Aorta (tissue), 5 donors: ENCODE measurements at places on chromosomes 6 and 20. TPM values are rescaled to one million over a fixed set of nuclear protein-coding genes. Genes with fewer than 3 reads are reported as not detected.
A peak's percentile ranks its signal among the peaks of the same experiment; 100 is the strongest.

GRCh38 chr20:50295345-50295744 lies 104.7 kb downstream of the CEBPB start:
- H3K4me1 ChIP-seq: no peaks in the 10 kb centered on the region
- no peaks in the 10 kb centered on the region for H3K27me3 ChIP-seq
- no peak overlapping the region for H3K27ac ChIP-seq

Gene PFDN6
- 23.7 TPM for total RNA-seq

DNA sequence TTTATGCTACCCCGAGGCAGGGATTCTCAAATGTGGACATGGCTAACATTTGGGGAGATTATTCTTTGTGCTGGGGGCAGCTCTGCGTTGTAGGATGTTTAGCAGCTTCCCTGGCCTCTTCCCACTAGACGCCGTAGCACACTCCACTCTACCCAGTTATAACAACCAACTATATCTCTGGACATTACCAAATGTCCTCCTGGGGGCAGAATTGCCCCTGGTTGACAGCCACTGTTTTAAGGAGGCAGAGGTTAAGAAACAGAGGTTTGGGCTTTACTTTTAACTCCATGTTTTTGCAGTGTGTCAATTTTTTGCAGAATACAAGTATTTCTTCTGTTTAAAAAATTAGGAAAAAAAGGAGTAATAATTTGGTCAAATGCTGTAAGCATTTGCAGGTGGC lies 56.2 kb upstream of the BMP6 start:
- no peaks in the 10 kb centered on the region for H3K27me3 ChIP-seq
- no peaks in the 10 kb centered on the region for H3K4me1 ChIP-seq

Gene CDH4
- 0.10 TPM for total RNA-seq

GRCh38 chr20:15740046-15740775 lies 833.0 kb downstream of the KIF16B start:
- H3K36me3 ChIP-seq: no peaks in the 10 kb centered on the region
- no peaks in the 10 kb centered on the region for H3K27me3 ChIP-seq
- no peak overlapping the region for H3K27ac ChIP-seq
- no peaks in the 10 kb centered on the region for H3K4me1 ChIP-seq
- no peak overlapping the region for H3K4me3 ChIP-seq

DNA sequence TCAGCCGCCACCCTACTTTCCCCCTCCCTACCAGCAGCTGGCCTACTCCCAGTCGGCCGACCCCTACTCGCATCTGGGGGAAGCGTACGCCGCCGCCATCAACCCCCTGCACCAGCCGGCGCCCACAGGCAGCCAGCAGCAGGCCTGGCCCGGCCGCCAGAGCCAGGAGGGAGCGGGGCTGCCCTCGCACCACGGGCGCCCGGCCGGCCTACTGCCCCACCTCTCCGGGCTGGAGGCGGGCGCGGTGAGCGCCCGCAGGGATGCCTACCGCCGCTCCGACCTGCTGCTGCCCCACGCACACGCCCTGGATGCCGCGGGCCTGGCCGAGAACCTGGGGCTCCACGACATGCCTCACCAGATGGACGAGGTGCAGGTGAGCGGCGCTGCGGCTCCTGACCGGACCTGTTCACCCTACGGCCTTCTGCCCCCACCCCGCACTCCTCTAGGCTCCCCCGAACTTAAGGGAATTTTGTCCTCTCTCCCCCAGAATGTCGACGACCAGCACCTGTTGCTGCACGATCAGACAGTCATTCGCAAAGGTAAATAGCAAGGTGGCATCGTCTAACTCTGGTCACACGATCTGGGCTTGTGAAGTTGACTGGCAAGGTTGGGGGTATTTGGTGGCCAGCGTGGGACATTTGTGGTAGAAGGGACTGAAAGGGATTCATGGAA lies 2.3 kb downstream of the TFAP2C start:
- no peaks in the 10 kb centered on the region for H3K36me3 ChIP-seq
- no peaks in the 10 kb centered on the region for H3K4me1 ChIP-seq
- no peaks in the 10 kb centered on the region for H3K27me3 ChIP-seq
- no peak overlapping the region for H3K27ac ChIP-seq
- H3K4me3 ChIP-seq: no peak overlapping the region
- DNase-seq: no peak

Gene HLA-DRB5
- 91.1 TPM for total RNA-seq

Gene RFX6
- total RNA-seq: not detected

DNA sequence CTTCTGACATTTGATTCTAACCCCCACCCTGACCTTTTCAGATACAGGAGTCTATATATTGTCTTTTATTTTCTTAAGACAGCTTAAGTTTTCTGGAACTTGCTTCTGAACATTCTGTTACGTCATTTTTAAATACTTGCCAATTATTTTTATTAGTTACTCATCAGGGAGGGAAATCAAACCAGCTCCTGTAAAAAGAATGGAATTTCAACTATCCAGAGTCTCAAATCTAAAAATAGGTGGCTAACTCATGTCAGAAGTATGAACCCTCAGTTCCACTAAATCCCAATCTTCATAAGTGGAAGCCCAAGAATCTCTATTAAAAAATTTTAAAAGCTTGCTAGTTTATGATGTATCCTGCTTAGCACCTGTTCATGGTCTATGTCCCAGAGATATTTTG lies 900.0 kb downstream of the KIF16B start:
- no peaks in the 10 kb centered on the region for H3K4me1 ChIP-seq
- no peaks in the 10 kb centered on the region for H3K27me3 ChIP-seq
- no peak for DNase-seq
- H3K27ac ChIP-seq: peak overlapping the region; percentile 45
- no peaks in the 10 kb centered on the region for H3K36me3 ChIP-seq

GRCh38 chr6:12483712-12484111 lies 193.6 kb downstream of the EDN1 start:
- DNase-seq: no peak
- H3K27me3 ChIP-seq: no peaks in the 10 kb centered on the region

DNA sequence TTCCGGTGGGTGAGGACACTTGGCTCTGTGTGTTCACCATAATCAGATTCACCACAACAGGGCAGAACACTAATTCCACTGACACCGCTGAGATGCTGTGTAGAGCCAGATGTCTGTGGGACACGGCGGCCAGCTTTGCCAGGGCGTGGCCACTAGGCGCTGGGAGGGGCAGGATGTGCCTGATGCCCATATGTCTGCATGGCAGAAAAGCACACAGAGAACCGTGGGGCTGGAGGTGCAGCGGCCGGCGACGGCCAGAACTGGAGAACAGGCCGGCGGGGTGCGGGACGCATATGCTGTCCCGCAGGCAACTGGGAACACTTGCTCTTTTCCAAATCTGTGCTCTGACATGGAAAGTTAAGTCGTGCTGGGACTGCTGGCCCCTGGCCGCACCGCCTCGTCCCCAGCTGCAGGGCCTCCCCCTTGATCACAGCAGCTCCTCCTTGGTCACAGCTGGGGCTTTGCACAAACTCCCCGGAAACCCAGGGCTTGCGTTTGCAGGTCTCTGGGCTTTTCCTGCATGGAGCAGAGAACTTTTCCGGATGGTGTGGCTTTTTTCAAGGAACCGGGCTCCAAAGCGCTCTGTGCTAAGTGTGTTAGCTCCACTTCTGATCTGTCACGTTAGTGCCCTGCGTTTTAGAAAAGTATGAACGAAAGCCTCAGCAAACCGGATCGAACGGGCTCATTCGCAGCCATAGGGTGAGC lies 31.1 kb downstream of the NTSR1 start:
- H3K4me3 ChIP-seq: no peak overlapping the region
- peak; percentile 72 for DNase-seq
- H3K36me3 ChIP-seq: no peaks in the 10 kb centered on the region
- no peaks in the 10 kb centered on the region for H3K27me3 ChIP-seq

Gene CST5
- total RNA-seq: not detected

DNA sequence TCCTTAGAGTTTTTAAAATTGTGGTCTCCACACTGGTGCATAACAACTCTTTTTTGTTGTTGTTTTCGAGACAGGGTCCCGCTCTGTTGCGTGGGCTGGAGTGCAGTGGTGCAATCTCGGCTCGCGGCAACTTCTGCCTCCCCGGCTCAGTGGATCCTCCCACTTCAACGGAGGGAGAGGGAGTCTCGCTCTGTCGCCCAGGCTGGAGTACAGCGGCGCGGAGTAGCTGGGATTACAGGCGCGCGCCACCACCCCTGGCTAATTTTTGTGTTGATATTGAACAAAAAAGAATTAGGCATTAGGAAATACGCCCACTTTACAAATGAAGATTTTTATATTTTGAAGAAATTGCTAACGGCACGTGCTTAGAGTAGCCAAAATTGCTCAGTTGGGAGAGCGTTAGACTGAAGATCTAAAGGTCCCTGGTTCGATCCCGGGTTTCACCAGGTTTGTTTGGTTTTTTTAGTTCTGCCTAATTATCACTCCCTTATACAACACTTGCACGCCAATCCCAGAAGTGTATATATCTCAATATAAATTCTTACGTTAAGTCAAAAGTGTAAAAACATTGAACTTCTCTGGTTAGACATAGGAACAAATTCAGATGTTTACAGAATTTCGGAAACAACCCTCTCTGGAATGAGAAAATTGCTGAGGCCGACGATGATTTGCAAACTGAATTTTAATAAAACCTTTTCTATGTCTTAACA lies 159.6 kb downstream of the TRIM27 start:
- H3K36me3 ChIP-seq: no peaks in the 10 kb centered on the region
- no peak overlapping the region for H3K27ac ChIP-seq
- H3K4me3 ChIP-seq: no peak overlapping the region
- no peaks in the 10 kb centered on the region for H3K27me3 ChIP-seq

GRCh38 chr6:105537981-105538578 lies 135.2 kb upstream of the PREP start:
- H3K4me3 ChIP-seq: no peak overlapping the region
- no peaks in the 10 kb centered on the region for H3K27me3 ChIP-seq
- no peaks in the 10 kb centered on the region for H3K4me1 ChIP-seq
- H3K36me3 ChIP-seq: no peaks in the 10 kb centered on the region
- H3K27ac ChIP-seq: no peak overlapping the region

DNA sequence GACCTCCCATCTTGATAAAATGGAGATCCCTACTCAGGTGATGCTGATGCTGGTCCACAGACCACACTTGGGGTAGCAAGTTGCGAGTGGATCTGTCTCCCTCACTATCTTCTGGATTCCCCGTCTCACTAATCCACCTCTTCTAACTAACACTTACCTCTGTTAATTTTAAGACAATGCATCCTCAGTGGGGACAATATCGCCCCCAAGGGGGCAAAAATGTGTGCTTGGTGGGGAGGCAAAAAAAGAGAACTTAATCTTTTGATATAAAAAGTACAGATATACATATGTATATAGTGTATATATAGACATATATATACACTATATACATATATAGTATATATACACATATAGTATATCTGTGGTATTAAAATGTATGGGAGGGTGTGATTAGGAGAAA lies 4.3 kb downstream of the LRFN2 start:
- H3K4me3 ChIP-seq: no peak overlapping the region
- H3K4me1 ChIP-seq: no peaks in the 10 kb centered on the region
- H3K27ac ChIP-seq: no peak overlapping the region
- H3K36me3 ChIP-seq: no peaks in the 10 kb centered on the region
- no peaks in the 10 kb centered on the region for H3K27me3 ChIP-seq

DNA sequence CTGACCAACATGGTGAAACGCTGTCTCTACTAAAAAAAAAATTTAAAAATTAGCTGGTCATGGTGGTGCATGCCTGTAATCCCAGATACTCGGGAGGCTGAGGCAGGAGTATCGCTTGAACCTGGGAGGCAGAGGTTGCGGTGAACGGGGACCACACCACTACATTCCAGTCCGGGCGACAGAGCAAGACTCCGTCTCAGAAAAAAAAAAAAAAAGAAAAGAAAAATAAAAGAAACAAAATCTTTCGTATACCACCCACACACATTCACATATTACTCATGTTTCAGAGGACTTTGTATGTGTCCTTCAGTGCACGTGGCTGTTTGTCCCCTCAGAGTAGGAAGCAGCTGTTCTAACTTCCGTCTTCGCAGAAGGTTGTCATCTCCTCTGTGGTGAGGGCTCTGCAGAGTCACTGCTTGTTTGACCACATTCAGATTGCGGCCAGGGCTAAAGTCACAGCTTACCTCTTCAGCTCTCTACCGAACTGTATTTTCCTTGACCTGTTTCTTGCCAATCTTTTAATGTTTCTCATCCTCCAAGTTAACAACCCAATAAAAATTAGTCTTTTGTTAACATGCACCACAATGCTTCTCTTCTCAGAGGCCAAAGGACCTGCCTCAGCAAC lies 36.6 kb upstream of the HIVEP1 start:
- no peaks in the 10 kb centered on the region for H3K27me3 ChIP-seq
- no peaks in the 10 kb centered on the region for H3K36me3 ChIP-seq
- no peaks in the 10 kb centered on the region for H3K4me1 ChIP-seq

Gene C6orf132
- 3.1 TPM for total RNA-seq

- DNase-seq: no peak
- no peaks in the 10 kb centered on the region for H3K36me3 ChIP-seq
- no peaks in the 10 kb centered on the region for H3K4me1 ChIP-seq
- H3K27me3 ChIP-seq: no peaks in the 10 kb centered on the region
- peak overlapping the region; percentile 38 for H3K4me3 ChIP-seq
- H3K27ac ChIP-seq: peak overlapping the region; percentile 79
Measured at GRCh38 chr6:26217714-26218075, 130.5 kb downstream of the HFE start.

GRCh38 chr20:45044084-45044573 lies 56.8 kb downstream of the KCNS1 start:
- H3K4me3 ChIP-seq: no peak overlapping the region
- no peak overlapping the region for H3K27ac ChIP-seq
- H3K27me3 ChIP-seq: no peaks in the 10 kb centered on the region
- no peak for DNase-seq
- no peaks in the 10 kb centered on the region for H3K36me3 ChIP-seq

DNA sequence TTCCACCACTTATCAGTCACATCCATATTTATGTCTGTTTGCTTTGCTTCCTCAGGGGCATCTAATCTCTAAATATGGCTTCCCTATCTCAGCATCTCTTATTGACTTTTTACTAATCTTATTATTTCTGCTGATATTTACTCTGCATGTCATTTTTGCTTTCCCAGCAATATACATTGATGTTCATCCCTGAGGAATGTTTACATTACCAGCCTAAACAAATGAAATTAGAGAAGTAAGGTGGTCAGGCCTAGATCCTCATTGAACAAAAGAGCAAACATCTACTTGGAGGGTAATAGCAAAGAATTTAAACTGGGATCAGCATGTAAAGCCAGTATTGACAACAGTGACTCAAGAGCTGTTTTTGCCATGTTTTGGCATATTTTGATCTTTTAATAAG lies 546.4 kb downstream of the MMUT start:
- no peaks in the 10 kb centered on the region for H3K36me3 ChIP-seq
- no peak for DNase-seq

Gene RIMS1
- total RNA-seq: 4.8 TPM

- H3K36me3 ChIP-seq: no peaks in the 10 kb centered on the region
- H3K4me3 ChIP-seq: no peak overlapping the region
- DNase-seq: no peak
- no peaks in the 10 kb centered on the region for H3K4me1 ChIP-seq
Measured at GRCh38 chr20:43987531-43987930, 72.9 kb downstream of the TOX2 start.

DNA sequence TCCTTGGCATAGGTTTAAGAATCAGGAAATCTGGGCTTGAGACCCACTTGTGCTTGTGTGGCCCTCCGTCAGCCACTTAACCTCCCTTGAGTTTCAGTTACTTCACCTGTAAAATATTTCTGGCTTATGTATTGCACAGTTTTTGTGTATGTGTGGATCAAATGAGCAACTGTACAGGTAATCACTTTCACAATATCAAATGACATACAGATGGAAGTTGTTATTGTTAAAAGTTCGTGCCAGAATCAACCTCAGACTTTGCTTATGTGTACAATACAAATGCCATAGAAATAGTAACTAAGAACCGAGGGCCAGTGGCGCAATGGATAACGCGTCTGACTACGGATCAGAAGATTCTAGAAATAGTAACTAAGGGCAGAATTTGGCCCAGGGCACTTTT lies 65.6 kb upstream of the KIF13A start:
- H3K4me3 ChIP-seq: no peak overlapping the region
- no peaks in the 10 kb centered on the region for H3K4me1 ChIP-seq
- no peak for DNase-seq
- H3K27me3 ChIP-seq: no peaks in the 10 kb centered on the region

- H3K27me3 ChIP-seq: no peaks in the 10 kb centered on the region
- DNase-seq: no peak
- H3K4me1 ChIP-seq: no peaks in the 10 kb centered on the region
- H3K4me3 ChIP-seq: no peak overlapping the region
Measured at GRCh38 chr20:4151991-4152695, 136.8 kb upstream of the RNF24 start.
